ENCODE measurements at places on chromosomes 1 and 21.

- DNase-seq, result no peak
These were observed 300.4 kb upstream of the RUNX1 start for GRCh38 chr21:35349376-35350080.

DNA sequence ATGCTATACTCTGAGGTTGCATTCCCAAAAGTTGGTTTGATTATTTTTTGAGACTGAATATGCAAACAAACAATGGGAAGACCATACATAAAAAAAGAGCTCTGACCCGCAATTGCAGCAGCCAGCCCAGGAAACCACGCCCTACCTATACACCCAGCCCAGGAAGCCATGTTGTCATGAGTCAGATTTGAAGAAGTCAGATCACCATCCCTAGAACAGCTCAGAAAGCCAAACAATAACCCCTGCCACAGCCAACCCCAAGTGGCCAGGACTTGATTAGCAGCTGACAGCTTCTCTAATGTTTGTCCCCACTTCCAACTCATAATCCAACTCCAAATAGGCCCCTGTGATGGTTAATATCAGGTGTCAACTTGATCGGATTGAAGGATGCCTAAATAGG lies 621.9 kb downstream of the NPHP4 start:
- no peak for DNase-seq

- DNase-seq, result no peak
These were observed 9.9 kb upstream of the HAO2 start for GRCh38 chr1:119358636-119359035.

- no peak for DNase-seq
These were observed 20.4 kb upstream of the SIM2 start for GRCh38 chr21:36678538-36678937.

DNA sequence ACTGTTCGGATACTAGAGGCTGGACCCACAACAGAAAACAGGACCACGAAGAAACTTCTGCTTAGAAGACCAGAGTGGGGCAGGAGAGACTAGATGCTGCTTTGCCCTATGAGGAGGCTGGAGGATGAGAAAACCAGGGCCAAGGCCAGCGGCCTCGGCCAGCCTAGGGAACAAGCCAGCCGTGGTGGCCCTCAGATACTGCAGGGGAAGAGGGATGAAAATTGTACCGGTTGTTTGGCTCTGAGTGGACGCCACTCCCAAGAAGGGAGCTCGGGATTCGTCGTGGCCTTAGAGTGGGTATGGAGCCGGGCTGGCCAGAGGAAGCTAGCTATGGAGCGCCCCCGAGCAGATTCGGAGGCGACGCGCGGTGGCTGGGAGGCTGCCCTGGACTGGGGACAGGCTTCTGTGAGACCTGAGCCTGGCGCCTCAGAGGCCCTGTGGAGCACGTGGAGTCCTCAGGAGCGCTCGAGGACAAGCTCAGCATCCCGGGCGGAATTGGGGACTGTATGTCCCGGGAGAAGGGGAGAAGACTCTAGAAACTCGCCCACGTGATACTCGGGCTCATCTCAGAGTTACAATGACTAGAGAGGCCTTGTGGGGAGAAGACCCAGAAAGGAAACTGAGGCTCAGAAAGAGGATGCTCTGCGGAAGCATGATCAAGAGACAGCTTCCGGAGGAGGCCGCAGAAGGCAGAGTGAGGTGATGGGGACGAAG lies 2.8 kb downstream of the PRRX1 start:
- no peak for DNase-seq

Measured in DMS 273 treated with DMSO at 0.1 percent for 48 hours (cell line).